ENCODE measurements at places on chromosomes 6 and 20.

- DNase-seq = no peak
Observed at GRCh38 chr20:57372581-57373350, 18.4 kb upstream of the RBM38 start.

DNA sequence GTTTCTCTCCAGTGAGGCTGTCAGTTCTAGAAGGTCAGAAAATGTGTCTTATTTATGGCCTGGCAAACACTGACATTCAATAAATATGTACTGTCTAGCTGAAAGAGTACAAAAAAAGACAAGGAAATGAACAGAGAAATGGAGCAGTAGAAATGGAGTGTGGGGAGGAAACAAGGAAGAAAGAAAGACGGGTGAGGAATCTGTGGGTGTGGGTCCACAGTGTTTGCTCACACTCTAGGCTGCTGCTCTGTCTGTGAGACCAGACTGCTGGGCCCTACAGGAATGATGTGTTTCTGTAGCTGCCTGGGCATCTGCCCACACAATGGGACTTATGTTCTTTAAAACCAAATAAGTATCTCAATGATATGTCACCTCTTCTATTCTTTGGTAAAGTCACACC is 114.2 kb downstream of the MOXD1 start:
- no peak for DNase-seq

DNA sequence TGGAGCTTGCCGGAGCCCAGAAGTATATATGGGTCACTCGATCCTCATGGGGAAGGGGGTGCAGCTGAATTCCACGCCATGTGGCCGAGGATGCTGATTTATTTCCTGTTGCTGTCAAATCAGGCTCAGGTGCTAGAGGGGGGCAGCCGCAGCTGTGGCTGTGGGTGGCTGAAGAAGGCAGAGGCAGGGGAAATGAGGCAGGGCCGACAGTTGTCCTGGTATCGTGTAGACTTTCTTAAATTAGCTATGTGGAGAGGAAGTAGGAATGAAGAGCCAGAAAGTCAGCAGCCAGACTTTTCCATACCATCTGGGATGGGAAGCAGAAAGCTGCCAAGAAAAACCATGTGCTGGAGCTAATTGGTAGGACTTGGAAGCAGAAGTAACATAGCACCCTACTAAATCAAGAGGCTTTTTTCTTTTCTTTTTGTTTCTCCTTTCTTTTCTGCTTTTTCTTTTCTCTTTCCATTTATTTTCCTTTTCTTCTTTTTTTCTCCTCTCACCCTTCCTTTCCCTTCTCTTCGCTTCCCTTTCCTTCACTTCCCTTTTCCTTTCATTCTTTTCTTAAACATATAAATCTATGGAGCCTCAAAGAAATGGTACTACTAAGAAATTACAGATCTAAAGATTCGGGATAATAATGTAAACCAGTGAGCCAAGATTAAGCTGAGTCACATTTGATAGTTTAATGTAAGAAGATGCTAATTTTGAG is 90.6 kb upstream of the CD83 start:
- DNase-seq = no peak

GRCh38 chr6:77986380-77987034 is 333.7 kb downstream of the MEI4 start:
- DNase-seq = no peak

DNA sequence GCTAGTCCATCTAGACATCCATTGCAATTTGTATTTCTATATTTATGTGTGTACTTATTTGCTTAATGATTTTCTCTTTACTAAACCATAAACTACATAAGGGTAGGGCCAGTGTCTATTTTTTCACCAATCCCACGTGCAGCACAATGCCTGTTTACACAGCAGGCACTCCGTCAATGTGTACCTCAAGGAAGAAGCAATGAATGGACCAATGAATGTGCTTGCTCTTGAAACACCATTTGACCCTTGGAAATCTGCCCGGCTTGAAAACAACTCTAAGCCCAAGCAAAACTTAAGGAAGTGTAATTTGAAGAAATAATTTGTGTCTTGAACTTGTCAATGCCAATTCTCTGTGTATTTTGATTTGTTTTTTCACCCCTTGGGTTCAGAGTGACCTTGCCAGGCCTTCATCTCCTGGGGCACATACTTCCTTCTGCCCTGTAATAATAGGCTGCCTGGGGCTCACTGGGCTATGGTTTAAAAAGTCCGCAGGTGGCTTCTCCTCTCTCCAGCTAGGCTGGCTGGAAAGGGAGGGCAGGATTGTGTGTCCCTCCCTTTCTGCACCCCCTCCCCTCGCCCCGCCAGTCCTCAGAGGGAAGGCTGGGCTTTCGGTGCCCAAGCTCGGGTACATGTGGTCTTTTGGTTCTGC is 140.8 kb upstream of the ARMC2 start:
- DNase-seq = no peak

- DNase-seq = no peak
Observed at GRCh38 chr6:44624936-44625573, 237.5 kb downstream of the CDC5L start.

GRCh38 chr6:108589244-108589791 is 28.6 kb downstream of the FOXO3 start:
- DNase-seq = peak; percentile 72

DNA sequence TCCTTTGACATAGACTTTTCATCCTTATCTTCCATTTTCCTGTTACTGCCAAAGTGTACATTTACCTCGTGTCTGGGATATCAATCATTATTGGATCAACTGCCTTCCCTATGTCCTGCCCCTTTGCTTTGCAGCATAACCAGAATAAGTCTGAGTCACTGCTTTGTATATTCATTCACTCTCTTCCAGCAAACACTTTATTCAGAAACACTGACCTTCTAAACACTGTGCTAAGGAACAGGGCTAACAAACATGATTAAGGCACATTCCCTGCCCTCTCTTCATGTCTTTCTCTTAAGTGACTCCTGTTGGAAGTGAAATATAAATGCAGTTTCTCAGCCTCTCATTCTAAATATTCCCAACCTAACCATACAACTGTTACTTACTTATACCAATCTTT is 66.9 kb downstream of the COL19A1 start:
- DNase-seq = no peak

DNA sequence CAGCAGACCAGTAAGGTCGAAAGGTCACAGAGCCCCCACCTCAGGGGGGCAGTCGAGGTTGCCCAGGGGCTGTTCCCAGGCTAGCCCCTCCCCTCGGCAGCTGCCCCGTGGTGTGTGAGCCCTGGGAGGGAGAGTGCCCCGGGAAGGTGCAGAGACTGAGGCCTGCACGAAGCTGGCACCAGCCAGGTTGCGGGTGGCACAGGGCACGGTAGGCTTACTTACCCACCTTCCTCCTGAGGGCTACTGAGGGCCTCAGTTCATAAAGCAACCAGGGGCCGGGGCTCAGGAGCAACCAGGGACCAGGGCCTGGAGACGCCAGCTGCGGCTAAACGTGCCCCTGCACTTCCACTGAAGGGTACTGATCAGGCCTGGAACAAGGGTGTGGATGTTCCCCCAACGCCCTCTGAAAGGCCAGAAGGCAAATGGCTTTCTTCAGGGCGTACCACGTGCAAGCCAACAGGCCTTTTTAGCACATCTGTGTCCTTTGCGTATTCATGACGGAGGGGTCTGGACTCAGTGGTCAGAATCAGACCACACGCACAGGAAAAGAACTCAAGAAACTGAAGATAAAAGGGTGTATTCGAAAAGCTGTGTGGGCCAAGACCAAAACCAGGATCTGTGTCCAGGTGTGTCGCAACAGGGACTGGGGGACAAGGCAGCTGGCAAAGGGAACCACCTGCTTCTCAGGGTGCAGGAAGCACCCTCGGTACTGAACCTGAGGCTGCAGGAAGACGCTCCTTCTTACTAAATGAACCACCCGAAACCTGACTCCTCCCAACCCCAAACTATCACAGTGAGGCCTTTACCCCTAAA is 24.5 kb upstream of the TCFL5 start:
- no peak for DNase-seq

DNA sequence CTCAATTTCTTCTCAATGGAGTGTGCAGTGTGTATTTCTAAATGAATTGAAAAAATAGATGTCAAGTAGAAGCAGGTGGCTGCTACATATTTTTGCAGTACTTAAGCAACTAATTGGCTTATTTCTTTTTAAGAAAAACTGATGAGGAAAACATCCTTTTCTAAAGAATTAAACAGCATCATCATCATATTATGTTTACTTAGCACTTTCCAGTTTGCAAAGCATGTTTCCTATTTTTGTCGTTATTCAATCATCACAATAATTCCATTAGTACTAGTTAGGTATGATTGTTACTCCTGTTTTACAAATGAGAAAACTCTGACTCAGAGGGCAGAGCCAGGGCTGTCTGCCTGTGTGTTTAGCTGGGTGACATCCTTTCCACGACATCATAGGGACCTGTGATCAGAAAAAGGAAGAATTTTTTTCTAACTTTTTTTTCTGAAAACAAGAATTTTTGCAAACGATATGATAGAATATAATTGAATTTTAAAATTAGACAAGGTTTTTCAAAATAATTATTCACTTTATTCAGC is 22.7 kb upstream of the BMP6 start:
- no peak for DNase-seq

DNA sequence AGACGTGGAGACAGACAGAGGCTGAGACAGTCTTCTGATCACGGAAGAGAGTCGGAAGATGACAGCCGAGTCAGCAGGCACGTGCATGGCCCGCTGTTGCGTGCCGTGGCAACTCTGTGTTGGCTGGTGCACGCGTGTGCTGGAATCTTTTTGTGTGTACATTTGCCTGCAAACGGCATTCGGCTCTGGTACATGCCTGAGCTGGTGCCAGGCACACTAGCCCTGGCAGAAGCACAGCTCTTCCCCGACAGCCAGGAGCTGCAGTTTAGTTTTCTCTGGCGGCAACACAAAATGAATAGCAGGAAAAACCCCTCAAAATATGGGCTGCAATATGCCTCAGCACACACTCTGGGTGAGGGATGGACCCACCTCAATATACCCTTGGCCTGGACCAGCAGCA is 769 bp upstream of the PDYN start:
- DNase-seq = no peak

- no peak for DNase-seq
Observed at GRCh38 chr20:34945315-34946077, 10.1 kb downstream of the GSS start.

GRCh38 chr20:20297181-20297580 is 70.7 kb upstream of the INSM1 start:
- DNase-seq = no peak

- no peak for DNase-seq
Observed at GRCh38 chr6:95203153-95203754, 374.1 kb upstream of the MANEA start.

- DNase-seq = no peak
Observed at GRCh38 chr6:158503846-158504245, 56.0 kb upstream of the TMEM181 start.

- no peak for DNase-seq
Observed at GRCh38 chr6:21831521-21832291, 238.2 kb downstream of the SOX4 start.

DNA sequence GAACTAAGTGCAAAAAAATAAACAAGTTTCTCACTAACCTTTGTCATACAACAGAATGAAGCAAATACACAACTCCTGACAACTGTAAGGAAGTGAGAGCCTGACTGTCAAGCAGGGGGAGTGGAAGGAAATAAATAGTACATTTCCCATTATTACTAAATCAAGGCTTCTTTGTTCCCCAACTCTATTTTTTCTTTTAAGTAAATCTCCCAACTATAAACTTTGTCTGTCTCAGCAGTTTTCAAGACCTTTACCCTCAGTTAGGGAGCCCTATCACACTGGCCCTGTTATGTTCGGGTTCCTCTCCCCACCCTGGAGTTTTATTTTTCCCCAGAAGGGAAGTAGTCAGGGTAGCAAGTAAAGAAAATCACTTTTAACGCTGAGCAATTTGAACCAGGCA is 24.1 kb upstream of the IPCEF1 start:
- DNase-seq = no peak

DNA sequence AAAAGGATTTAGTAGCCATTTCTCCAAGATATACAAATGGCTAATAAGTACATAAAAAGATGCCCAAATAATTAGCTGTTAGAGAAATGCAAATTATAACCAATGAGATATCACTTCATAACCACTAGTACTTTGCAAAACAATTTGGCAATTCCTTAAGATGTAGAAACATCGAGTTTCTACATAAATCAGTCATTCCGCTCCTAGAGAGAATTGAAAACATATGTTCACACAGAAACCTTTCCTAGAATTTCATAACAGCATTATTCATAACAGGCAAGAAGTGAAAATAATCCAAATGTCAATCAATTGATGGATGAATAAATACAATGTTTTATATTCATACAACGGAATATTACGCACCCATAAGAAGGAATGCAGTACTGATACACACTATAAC is 20.5 kb upstream of the NT5E start:
- DNase-seq = no peak

- DNase-seq = peak; percentile 58
Observed at GRCh38 chr6:132298344-132298949, 102.8 kb downstream of the MOXD1 start.

GRCh38 chr20:24488064-24488799 is 18.8 kb downstream of the SYNDIG1 start:
- no peak for DNase-seq

DNA sequence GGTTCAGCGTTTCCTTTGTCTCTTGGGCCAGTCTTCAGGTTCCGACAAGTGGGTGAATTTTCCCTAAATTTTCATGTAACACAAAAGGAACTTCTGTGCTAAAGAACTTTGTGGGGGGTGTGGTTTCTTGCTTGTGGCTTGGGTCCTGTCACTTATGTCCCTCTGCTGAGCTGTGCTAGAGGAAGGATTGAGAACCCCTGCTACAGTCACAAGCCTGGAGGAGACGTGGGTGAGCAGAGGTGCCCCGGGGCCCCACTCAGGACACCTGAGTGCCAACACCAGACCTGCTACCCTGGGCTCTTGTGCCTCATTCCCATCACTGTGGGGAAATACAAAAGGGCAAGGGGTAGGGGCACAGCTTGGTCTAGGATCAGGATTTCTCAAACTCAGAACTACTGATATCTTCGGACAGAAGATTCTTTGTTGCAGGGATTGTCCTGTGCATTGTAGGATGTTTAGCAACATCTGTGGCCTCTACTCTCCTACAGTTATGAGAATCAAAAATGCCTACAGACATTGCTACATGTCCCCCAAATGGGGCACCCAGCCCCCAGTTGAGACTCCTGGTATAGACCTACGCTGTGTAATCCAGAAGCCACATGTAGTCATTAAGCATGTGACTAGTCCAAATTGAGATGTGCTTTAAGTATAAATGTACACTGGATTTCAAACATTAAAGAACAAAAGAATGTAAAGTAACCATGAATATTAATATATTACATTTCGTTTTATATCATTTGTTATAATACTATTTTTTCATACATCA is 128.7 kb downstream of the LY86 start:
- DNase-seq = no peak

GRCh38 chr6:76593668-76594067 is 521.2 kb upstream of the IMPG1 start:
- DNase-seq = no peak

GRCh38 chr6:53771785-53772624 is 22.8 kb upstream of the LRRC1 start:
- no peak for DNase-seq

GRCh38 chr20:31674895-31675827 is 37.4 kb downstream of the COX4I2 start:
- DNase-seq = peak; percentile 65

GRCh38 chr6:111533087-111533784 is 50.2 kb upstream of the REV3L start:
- DNase-seq = no peak

Data from putamen (tissue), 1 donor.